ENCODE measurements at places on chromosomes 5 and 9.

DNA sequence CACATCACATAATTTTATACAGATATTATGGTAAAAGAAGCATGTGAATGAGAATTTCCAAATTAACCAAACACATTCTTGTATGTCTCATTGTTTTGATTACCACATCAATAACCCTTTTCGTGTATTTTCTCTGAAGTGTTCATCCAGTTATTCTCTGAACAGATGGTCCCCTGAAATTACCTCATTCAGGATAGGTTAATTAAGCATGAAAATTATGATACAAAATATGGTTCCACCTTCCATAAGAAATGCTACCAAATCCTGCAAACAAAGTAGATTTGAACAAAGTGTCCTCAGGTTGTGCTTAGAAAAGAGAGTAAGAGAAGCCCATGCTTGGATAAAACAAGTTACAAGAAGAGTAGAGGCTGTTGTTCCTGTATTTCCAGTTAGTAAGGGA lies 83.1 kb upstream of the LMNB1 start:
- no peak for DNase-seq
- H3K4me3 ChIP-seq = no peak overlapping the region
- H3K27me3 ChIP-seq = no peaks in the 10 kb centered on the region
- H3K4me1 ChIP-seq = peaks cover 14% of the 10 kb centered on the region
- no peak overlapping the region for H3K27ac ChIP-seq
- H3K36me3 ChIP-seq = no peaks in the 10 kb centered on the region

DNA sequence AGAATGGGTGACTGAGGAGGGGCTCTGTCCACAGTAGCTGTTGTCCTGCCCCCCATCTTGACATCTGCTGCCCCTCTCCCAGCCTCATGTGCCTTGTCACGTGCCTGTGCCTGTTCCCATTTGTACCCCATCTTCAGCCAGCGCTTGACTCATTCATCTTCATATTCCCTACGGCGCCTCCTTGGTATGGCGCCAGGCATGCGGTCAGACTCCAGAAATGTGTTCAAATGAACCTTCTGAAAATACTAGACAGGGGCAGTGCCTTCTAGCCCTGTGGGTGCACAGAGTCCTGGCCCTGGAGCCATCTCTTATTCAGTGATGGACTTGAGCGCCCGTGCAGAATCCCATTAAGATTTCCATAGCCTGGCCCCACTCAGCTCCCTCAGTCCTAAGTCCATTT lies 46.2 kb downstream of the CFAP77 start:
- H3K4me1 ChIP-seq = peaks cover 9% of the 10 kb centered on the region
- no peak overlapping the region for H3K4me3 ChIP-seq
- H3K27me3 ChIP-seq = peaks cover 47% of the 10 kb centered on the region
- H3K27ac ChIP-seq = no peak overlapping the region
- no peak for DNase-seq
- no peaks in the 10 kb centered on the region for H3K36me3 ChIP-seq

GRCh38 chr9:111094958-111095357 lies 56.7 kb upstream of the LPAR1 start:
- no peak for DNase-seq
- no peaks in the 10 kb centered on the region for H3K4me1 ChIP-seq
- no peak overlapping the region for H3K27ac ChIP-seq
- H3K4me3 ChIP-seq = no peak overlapping the region

- DNase-seq = no peak
- no peak overlapping the region for H3K27ac ChIP-seq
- H3K4me1 ChIP-seq = peaks cover 6% of the 10 kb centered on the region
- H3K27me3 ChIP-seq = peaks cover 12% of the 10 kb centered on the region
- H3K4me3 ChIP-seq = no peak overlapping the region
- no peaks in the 10 kb centered on the region for H3K36me3 ChIP-seq
Measured at GRCh38 chr5:5181650-5182324, 41.7 kb downstream of the ADAMTS16 start.
